ENCODE measurements at places on chromosomes 6 and 20.

DNA sequence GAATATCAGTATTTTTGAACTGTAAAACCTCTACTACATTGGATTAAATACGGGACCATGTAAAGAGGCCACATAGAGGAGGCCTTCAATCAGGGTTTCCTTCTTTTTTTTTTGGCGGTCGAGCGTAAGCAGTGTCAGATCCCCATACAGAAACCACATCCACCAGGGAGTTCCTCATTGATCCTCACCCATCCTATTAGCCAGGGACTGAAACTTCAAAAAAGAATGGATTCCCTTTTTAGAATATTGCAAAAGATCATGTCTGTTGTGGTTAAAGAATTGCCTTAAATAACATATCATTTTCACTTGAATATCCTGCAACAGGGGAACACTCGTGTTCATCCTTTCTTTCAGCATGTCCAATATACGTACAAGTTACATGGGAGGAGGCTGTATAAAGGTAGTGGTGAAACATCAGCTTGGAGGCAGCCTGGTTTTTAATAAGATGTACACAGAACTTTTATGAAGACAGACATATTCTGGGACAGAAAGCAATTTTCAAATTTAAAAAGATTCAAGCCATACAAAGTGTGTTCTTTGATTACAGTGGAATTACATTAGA is 96.1 kb downstream of the PPP1R14C start:
- DNase-seq = no peak

DNA sequence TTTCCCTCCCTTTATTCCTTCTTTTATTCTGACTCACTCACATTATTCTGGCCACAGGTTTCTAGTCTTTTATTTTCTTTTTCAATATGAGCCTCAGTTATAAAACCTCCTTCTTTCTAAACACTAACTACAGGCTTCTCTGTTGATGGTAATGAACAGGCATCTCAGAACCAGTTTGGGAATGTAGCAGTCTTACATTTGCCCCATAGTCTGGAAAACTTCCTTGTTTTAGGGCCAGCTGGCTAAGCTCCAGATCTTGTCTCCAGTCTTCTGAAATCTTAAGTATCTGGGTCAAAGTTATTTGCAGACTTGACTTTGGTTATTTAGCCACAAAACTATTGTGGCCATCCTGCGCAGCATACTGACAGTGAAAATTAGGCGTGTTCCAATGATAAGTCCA is 97.0 kb upstream of the MAN1A1 start:
- DNase-seq = no peak

GRCh38 chr20:37518059-37518458 is 3.0 kb upstream of the NNAT start:
- DNase-seq = no peak

DNA sequence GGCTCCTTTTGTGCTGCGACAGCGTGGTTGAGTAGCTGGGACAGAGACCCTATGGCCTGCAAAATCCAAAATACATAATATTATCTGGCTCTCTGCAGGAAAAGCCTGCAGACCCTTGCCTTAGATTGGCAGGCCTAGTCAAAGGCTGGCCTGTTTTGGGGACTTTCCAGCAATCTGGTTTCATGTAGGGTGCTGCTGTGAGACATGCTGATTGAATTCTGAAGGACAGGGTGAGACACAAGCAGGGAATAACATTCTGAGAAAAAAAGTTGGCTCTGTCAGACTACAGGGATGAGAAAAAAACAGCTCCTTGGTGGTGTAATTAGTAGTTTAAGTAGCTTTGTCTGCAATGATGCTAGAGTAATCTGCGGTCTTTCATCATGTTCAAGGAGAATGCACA is 402.7 kb upstream of the AGPAT4 start:
- no peak for DNase-seq

DNA sequence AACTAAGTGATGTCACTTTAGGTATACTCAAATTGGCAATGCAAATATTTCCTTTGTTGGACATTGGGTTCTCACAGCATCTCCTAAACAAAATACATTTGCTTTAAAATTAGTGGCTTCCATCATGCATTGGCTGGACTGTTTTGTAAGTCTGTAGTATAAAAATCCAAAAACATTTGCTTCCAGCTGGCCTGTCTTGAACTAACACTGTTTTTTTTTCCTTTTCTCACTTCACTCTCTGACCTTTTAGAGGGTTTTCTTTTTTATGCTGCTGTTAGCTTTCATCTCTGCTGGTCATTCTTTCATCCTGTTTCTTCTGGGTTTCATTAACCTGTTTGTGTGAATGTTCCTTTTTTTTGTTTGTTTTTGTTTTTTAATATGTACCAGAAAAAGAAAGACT is 121.7 kb upstream of the MLIP start:
- DNase-seq = no peak

- DNase-seq = no peak
Observed at GRCh38 chr20:34431168-34431567, 68.1 kb downstream of the ITCH start.

GRCh38 chr6:136226027-136226673 is 24.0 kb downstream of the MTFR2 start:
- DNase-seq = peak; percentile 76

GRCh38 chr20:55782912-55783253 is 222.4 kb downstream of the CBLN4 start:
- DNase-seq = no peak

DNA sequence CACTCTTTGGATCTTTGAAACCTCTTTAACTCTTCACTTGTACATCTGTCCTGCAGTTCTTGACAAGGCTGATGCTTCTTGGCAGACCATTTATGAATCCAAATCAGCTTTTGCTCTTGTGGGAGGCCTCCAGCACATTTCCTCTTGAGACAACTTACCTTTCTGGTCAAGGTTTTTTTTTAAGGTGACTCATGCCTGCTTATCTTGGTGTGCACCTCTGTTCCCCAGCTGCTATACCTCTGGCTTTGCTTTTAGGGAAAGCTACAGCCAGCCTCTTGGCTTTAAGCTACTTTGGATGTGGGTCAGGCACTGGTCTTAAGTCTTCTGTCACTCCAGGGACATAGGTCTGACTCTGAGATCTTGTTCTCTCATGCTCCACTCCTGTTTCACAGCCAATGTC is 106.5 kb downstream of the PHF3 start:
- no peak for DNase-seq

DNA sequence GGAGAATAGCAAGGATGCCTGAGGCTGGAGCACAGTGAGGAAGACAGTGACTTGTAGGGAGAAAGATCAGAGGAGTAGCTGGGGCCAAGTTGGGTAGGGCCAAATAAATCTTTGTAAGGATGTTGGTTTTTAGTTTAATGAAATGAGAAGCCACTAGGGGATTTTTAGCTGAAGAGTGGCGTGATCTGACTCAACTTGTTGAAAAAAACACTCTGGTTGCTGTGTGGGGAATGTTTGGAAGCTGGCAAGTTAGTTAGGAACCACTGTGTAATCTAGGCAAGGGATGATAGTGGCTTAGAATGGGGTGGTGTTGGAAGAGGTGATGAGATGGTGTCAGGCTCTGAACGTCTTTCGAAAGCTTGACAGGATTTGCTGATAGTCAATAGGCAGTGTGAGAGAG is 176.1 kb upstream of the HDDC2 start:
- DNase-seq = no peak

DNA sequence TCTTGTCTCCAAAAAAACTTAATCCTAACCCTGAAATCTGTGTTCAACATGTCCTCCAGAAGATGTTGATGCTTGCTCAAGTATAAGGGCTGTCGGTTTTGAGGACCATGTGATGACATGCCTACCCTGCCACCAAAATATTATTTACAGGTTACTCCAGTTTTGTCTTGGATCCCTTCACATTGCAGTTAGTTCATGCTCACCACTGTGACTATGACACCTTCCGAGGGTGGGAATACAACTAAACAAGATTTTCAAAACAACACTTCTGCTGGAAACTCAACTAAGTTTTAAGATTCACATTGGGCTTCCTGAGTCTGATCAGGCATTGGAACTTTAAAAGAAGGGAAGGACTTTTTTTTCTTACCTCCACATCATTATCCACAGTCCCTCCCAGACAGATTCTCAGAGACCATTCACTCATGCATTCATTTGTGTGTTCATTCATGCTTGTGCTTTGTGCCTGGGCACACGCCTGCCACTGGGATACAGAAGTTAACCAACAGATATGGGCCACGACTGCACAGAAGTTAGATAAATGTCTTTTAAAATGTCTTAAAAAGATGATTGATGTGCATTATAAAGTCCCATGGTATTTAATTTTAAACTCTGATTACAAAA is 118.7 kb upstream of the GJE1 start:
- DNase-seq = no peak

- no peak for DNase-seq
Observed at GRCh38 chr6:136788069-136788902, 4.0 kb downstream of the MAP3K5 start.

- DNase-seq = no peak
Observed at GRCh38 chr6:169701311-169701953, 397 bp downstream of the WDR27 start.

GRCh38 chr6:12232821-12233220 is 57.3 kb upstream of the EDN1 start:
- DNase-seq = no peak

DNA sequence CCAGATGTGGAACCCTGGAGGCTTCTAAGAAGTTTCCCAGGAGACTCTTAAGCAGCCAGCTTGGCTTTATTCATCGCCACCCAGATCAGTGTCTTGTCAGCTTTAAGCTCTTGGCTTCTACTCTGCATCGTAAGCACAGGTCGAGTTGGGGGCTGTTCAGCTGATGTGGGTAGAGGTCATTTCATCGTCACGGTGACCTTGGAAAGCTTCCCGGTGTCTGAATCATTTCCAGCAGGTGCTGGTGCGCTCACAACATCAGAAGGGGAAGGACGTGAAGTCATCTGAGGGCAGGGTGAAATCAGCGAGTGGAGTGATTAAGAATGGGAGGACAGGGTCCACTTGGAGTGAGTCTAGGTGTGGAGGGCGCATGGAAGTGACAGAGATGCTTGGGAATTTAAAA is 112.6 kb downstream of the SASH1 start:
- no peak for DNase-seq

- DNase-seq = no peak
Observed at GRCh38 chr6:39681674-39682121, 43.5 kb downstream of the KIF6 start.

- DNase-seq = no peak
Observed at GRCh38 chr20:32796981-32797451, 22.7 kb upstream of the MAPRE1 start.

GRCh38 chr6:55694148-55694547 is 115.2 kb upstream of the HMGCLL1 start:
- DNase-seq = no peak

DNA sequence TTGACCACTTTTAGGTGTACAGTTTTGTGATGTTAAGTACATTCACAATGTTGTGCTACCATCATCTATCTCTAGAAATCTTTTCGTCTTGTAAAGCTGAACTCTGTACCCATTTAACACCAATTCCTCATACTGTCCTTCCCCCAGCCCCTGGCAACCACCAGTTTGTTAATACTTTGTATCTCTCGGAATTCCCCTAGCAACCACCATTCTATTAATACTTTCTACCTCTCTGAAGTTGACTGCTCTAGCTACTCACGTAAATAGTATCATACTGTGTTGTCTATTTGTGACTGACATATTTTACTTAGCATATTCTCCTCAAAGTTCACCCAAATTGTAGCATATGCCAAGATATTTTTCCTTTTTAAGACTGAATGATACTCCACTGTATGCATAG is 82.3 kb upstream of the CLDN20 start:
- DNase-seq = no peak

GRCh38 chr6:46949632-46950280 is 28.0 kb upstream of the ADGRF5 start:
- DNase-seq = no peak

GRCh38 chr6:162123797-162124196 is 603.8 kb downstream of the PRKN start:
- DNase-seq = no peak

DNA sequence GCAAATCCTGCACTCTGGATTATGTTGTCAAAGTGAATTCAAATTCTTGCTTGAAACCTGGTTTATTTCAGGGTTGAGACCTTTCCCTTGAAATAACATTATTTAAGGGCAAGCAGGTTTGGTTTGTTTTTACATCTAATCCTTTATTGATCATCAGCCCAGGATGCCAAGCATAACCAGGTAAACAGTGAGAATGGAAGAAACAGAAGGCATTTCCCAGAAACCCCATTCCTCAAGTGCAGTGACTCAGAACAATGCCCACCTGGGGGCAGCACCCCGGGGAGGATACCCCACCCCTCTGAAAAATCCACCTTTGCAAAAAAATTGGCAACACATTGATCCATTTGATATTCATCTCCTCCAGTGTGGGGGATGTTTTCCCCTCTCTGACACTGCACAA is 32.5 kb downstream of the POFUT1 start:
- DNase-seq = no peak

- DNase-seq = no peak
Observed at GRCh38 chr6:110054664-110055386, 76.7 kb downstream of the GPR6 start.

GRCh38 chr6:157036245-157036711 is 259.1 kb downstream of the ARID1B start:
- DNase-seq = no peak

- DNase-seq = no peak
Observed at GRCh38 chr6:42046464-42047212, 3.7 kb upstream of the TAF8 start.

DNA sequence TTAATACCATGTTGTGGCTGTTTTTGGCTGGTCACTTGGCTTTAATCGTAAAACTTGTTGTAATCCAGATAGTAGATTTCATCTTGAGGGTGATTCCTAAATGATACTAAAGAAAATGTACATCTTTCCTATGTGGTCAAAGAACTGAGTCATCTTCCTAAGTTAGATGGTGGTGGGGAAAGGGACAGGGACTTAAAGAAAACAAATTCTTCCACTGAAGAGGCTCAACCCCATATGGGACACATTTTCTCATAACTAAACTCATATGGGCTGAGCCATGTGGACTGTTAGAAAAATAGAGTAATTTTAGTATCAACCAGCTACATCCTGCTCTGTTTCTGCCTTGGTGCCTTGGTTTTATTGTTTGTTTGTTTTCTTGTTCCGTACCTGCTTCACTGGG is 155.8 kb downstream of the TSHZ2 start:
- no peak for DNase-seq

GRCh38 chr6:36964349-36964748 is 9.8 kb downstream of the PI16 start:
- no peak for DNase-seq

- DNase-seq = no peak
Observed at GRCh38 chr6:44373787-44374186, 13.7 kb upstream of the CDC5L start.

- DNase-seq = no peak
Observed at GRCh38 chr6:29941916-29942274, 437 bp upstream of the HLA-A start.

Data from CD4-positive, alpha-beta T cell (primary cell).